ENCODE measurements at places on chromosomes 1 and 21.

DNA sequence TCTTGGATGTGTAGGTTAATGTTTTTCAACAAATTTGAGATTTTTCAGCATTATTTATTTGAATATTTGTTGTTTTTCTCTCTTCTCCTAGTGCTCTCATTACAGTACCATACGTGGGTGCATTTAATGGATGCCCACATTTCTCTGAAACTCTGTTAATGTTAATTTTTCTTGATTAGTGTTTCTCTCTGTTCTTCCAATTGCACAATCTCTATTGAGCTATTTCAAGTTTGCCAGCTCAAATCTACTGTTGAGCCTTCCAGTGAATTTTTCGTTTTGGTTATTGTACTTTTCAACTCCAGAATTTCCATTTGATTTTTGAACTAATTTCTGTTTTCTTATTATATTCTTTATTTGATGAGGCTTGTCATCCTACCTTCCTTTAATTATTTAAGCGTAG, 31.7 kb downstream of the CFAP57 start:
- no peak for DNase-seq

- DNase-seq: no peak
These were observed 269.3 kb upstream of the LYPLAL1 start for GRCh38 chr1:218904416-218904815.

GRCh38 chr1:154485106-154485505, 16.9 kb upstream of the TDRD10 start:
- DNase-seq: no peak

DNA sequence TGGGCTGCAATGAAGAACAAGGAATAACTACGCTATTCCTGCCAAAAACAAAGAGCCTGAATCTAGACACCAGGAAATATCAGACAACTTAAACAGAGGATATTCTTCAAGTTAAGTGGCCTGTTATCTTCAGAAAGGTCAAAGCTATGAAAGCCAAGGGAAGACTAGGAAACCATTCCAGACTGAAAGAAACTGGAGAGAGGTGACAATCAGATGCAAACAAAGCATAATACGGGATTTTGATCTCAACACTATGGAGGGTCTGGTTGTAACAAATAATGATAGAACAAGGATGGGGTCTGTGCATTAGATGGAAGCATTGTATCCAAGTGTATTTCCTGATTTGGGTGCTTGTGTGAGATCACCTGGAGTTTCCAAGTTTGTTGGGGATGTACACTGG, 2.7 kb downstream of the EPRS1 start:
- DNase-seq: no peak

DNA sequence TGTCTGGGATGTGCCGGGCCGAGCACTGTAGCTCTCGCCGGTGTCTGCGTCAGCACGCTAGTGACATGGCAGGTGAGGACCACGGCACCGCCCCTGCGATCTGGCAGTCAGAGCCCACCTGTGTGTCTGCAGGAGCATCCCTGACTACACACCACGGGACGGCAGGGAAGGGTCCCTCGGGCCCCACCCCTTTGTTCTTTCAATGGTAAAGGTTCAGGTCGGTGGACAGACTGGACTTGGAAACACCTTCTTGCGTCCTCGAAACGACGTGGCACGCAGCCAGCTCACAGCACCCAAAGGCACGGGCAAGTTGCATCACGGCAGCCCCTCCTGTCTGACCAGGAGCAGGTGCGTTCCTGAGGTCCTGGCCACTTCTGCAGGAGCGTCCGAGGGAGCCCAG, 3.7 kb upstream of the SAMD11 start:
- DNase-seq: no peak

DNA sequence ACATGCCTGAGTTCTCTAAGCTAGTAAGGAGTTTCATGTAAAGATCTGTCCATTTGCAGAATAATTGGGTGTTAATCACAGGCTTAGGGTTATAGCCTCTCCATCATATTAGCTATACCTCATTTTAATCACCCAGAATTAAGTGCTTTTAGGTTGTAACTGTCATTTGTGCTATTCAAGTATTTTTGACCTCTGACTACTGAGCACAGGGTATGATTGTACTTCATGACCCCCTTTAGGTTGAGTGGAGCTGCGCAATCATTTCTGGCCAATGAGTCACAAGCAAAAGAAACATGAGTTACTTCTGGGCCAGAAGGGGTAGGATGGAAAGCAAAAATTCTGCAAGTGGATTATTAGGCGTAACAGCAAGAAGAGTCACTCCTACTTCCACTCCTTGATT, 8.4 kb upstream of the SNX7 start:
- DNase-seq: no peak

DNA sequence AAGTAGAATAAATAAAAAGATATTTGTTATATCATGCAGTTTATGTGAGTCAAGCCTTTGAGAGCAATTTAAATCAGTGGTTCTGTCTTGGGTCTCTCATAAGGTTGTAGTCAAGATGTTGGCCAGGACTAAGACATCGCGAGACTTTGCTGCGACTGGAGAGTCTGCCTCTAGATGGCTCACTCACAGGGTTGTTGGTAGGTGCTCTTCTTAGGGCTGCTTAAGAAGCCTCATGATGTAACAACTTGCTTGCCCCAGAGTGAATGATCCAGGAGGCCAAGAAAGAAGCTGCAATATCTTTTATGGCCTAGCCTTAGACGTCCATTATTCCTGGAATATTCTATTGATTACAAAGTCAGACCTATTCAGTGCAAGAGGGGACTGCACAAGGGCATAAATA, 73.1 kb upstream of the CACHD1 start:
- DNase-seq: no peak

DNA sequence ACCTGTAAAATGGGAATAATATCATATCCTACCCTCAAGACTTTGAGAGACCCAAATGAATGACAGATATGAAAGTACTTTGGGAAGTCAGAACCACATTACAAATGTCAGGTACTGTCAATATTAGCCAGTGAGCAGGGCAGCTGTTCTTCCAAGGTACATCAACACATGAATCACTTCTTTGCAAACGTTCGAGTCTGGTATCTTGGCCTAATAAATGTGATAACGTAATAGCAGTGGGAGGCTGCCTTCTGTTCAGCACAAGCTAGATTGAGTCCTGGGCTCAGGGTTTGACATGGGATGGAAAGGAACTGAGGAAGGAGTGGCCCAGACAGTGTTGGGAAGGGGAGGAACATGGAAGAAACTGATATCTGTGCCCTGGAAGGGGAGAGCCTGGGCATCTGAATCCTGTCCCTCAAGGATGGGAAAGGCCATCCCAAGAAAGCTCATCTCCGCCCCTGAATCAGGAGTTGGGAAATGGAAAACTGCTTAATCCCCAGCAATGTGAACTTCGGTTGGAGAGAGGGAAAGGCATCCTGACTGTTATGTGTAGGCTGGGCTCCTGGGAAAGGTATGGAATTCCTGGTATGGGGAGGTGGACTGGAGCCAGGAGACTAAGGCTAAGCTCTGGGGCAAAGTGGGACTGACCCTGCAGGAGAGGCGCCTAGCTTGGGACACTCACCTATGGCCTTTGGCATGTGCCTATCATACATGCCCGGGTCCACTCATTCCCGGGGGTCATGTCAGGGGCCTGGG, 14.3 kb downstream of the KCNC4 start:
- DNase-seq: no peak

DNA sequence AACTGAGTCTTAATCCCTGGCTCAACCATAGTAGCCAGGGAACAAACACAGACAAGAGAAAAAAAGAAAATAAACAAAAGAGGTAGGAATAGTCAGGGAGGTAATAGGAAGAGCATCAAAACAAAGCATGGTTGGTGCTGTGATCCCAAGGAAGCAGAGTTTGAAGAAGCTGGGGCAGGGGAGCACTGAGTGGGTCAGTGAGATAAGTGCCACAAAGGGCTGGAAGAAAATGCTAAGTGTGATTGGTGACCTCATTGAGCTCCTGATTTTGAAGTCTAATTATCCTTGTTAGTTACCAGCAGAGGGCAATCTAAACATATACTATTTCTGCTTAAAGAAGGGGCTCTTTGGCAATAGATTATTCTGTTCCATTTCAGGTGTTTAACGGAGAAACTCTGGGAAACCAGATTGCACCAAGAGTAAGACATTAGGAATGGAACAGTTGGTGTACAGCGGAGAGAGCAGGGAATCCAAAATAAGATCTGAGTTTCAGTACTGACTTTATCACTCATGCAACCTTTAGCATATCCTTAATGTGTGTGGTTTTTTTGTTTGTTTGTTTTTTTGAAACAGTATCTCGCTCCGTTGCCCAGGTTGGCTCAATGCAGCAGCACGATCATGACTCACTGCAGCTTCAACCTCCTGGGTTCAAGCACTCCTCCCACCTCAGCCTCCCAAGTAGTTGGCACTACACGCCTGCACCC, 30.7 kb upstream of the KIAA1614 start:
- no peak for DNase-seq

DNA sequence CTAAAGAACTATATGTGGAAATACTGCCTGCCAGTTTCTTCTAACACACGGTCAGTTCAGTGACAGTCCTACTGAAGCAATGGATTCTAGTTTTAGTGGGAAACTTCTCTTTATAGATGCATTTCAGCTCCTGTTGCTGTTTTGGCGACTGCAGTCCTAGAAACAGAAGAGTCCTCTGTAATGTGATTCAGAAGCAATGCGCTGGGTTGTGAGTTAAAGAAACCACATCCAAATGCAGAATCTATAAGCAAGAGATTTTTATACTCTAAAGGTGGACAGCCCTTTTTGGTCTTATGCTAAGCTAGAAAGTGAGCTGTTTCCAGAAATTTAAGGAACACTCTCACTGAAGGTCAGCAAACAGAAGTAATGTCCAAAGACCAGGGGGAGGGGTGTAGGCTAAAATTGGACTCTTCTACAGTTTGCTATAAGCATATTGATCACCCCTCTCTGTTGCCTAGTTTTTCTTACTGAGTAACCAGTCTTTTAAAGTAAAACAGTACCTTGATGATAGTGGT, 30.8 kb downstream of the DUSP10 start:
- no peak for DNase-seq

DNA sequence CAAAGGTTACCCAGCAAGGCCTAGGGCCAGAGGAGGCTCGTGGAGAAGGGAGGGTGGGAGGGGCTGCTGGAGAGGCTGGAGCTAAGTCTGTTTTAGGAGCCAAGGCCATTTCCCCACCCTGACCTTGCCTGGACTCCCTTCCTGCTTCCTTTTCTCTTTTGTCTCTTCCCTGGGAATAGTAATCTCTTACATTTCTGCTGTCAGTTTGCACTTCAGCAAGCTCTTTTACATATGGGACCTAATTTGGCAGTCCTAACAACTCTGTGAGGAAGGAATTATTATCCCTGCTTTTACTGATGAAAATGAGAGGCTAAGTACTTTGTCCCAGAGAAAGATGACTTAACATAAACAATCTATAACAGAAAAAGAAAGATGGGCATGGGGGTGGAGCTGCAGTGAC, 13.8 kb downstream of the OPTC start:
- no peak for DNase-seq

GRCh38 chr1:197776351-197777105, 1.2 kb upstream of the DENND1B start:
- DNase-seq: peak; percentile 16

DNA sequence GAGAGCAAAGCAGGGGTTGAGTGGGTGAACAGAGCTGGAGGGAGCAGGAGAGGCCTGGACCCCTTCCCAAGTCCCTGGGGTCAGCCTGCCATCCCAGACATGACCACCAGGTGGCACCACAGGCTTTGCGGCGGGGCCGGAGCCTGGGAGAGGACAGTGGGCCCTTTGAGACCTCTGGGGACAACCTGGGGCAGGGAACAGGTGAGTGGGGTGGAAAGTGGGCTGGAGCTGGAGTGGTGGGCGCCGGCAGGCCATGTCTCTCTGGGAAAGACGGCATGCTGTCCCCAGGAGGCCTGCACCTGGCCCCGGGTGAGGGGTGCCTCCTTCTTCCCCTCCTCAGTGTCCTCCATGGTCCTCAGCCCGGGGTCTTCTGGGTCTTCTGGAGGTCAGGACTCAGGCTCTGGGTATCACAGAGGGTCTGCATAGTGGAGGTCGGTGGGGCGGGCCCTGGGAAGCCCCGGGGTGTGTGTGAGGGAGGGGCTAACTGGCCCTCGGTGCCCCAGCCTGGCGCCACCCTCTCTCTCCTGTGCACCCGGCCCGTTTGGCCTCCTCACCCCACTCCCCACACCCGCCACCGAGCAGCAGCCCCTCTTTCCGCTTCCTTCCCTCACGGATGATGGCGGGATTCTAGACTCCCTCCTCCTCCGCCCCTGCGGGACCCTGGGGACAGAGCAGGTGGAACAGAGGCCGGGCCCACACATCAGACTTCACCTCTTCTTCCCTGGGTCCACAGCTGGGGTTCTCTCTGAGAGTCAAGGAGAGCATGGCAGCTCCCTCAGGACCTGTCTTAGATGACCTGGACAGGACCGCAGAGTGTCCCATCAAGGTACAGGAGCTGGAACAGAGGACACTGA, 28.5 kb upstream of the PKP1 start:
- peak; percentile 82 for DNase-seq

- DNase-seq: no peak
These were observed 64.2 kb downstream of the ACOT7 start for GRCh38 chr1:6329396-6329795.

DNA sequence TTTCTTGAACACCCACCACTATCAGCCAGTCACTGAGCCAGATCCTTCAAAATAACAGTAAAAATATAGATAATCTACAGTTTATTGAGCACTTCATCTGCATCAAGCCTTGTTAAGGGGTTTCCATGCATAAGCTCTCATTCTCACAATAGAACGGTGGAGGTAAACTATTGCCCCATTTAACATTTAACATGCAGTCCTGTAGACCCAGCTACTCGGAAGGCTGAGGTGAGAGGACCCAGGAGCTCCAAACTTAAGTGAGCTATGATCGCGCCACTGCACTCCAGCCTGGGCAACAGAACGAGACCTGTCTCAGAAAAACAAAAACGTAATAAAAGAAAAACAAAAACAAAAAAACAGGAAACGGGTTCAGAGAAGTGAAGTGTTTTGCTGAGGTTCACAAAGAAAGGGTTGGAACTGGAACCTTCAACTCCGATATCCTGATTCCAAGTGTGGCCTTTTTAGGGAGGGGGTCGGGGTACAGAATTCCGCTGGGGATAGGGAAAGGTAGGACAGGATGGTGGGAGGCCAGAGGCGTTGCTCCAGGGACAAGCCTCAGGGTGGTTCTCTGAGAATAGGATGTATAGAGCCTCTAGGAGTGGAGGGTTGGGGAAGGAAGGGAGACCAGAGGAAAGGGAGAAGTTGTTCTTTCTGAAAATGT, 11.6 kb upstream of the SESN2 start:
- DNase-seq: no peak

DNA sequence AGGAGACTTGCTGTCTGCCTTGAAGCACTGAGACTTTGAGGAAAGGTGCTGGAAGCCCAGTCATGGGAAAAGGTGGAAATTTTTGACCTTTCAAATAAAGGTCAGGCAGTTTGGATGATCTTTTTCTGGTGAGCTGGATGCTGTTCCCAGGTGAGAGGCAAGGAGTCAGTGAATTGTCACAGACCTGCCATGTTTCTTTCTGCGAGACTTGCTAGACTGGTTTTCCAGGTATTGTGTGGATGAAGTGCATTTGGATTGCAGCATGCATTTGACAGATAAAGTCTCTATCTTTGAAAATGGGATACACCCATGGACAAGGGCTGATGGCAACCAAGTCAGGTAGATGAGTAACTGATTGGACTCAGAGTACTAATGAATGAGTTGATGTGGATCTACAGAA, 65.7 kb upstream of the NHLH2 start:
- DNase-seq: no peak

GRCh38 chr1:42957880-42958487, 684 bp downstream of the SLC2A1 start:
- DNase-seq: peak; percentile 72

GRCh38 chr1:235601104-235601503, 48.5 kb downstream of the GNG4 start:
- peak; percentile 42 for DNase-seq
